ENCODE measurements at places on chromosomes 1 and 21.

DNA sequence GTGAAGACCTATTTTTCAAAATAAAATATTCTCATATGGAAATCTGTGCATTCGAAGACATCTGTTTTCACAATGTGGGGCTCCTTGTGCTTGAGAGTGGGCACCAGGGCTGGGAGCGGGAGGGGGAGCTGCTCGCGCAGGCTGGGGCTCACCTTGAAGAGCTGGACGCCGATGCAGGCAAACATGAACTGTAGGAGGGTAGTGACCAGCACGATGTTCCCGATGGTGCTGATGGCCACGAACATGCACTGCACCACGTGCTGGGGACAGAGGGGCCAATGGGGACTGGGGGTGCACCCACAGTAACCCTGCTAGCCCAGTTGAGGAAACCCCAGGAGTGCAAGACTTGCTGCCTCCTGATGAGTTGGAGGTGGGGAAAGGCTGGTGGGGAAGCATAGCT is 42.2 kb upstream of the KIF21B start:
- no peak for DNase-seq

- no peak for DNase-seq
Observed at GRCh38 chr1:183313063-183313462, 105.1 kb downstream of the NMNAT2 start.

GRCh38 chr1:60727552-60727951 is 354.8 kb upstream of the NFIA start:
- DNase-seq, result no peak

DNA sequence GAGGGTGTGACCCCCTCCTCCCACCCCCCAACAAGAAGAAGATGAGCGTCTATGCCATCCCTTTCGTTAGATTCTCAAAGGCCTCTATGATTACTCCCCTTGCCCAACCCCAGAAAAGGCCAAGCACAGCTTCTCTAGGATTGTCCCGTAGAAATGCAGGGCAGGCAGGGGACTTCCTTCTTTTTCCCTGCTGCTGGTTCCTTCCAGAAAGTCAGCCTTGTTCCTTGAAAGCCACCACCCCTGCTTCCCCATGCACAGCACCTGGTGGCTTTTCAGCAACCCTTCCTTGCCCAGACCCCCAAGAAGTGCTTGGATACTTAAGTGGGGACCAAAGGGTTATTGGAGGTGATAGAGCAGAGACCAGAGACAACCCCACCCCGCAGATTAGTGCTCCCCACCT is 75.1 kb downstream of the ARHGEF10L start:
- DNase-seq, result no peak

GRCh38 chr1:60809204-60809980 is 273.0 kb upstream of the NFIA start:
- no peak for DNase-seq

DNA sequence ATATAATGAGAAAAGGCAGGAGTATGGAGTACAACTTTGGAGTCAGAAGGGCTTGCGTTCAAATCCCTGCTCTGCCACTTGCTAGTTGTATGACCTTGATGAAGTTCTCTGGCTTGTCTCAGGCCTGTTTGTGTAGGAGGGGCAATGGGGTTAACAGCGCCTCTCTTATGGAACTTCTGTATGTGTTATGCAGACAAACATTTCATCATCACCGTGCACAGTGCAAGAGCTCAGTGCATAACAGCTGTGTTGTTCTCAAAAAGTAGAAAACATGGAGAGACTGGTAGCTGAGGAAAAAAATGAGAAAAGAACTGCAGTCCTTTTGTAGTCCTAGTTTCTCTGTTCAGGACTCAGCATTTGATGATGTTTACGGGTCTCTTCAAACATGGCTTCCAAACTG is 10.4 kb upstream of the ZNF648 start:
- no peak for DNase-seq

DNA sequence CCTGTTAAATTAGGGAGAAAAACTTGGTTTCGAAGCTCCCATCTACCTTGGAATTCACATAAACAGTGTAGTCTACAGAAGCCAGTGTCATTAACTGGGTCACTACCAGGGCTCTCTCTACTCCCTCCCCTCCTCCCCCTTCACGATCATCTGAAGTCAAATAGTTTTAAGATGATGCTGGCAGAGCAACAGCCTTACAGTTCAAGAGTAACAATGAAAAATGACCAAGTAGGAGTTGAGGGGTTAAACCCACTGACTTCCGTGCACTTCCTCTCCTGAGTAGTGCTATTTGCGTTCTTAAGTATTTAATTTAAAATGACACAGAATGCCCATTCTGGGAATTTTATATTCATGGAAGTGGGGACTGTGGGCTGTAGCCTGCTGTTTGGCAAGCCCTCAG is 236.9 kb downstream of the SIPA1L2 start:
- no peak for DNase-seq

DNA sequence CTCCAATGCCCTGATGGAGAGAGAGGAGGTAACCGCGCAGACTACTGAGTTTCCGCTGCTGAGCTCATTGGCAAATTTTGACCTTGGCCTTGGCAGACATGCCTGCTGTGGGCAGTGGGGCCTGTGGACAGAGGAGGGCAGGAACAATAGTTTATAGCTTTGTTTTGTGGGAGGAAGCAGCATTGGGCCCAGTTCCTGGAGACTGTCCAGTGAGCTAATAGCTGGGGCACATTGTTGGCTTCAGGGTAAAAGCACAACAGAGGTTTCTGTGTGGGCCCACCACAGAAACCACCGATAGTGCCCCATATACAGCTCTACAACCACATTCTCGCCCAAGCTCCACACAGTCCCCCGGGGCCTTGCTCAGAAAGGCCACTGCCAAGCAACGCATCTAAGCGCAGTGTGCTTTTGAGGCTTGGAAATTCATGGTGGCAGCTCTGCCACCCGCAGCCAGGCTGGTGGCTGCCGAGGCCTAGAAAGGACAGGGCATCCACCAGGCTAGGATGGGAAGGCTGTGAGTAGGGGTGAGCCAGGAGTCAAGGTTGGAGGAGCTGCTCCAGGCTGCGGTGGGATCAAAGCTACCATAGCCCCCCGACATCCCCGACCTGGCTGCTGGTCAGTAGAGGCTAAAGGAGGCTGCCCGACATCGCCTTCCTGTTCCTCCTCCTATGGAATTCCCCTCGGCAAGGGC is 43.2 kb downstream of the NEK2 start:
- no peak for DNase-seq

DNA sequence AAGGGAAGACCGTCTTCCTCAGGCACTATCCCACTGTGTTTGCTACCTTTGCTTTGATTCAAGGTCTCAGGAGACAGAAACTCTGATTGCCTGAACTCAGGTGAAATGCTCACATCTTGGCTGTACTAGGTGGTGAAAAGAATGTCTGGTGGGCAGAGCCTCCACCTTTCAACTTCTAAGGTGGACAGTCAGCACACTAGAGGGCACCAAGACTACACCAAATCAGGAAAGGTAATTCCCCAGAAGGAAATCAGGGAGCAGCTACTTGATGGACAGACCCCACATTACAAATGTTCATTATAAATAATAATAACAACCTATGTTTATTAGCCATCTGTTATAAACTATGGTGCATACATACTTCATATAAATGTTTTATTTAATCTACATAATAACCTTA is 220.9 kb downstream of the ATG4C start:
- DNase-seq, result no peak

- no peak for DNase-seq
Observed at GRCh38 chr1:36531833-36532232, 49.1 kb upstream of the CSF3R start.

DNA sequence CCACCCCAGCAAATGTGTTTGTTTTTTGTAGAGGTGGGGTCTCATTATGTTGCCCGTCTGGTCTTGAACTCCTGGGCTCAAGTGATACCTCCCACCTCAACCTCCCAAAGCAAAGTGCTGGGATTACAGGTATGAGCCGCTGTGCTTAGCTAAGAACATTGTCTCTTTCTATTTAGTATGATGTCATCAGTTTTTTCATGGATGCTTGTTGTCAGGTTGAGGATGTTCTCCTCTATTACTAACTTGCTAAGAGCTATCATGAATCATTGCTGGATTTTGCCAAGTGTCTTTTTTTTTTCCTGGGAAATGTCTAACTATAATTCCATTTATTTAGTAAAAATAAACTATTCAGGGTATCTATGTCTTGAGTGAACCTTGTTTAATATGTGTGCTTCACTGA is 19.0 kb upstream of the MPC2 start:
- no peak for DNase-seq

GRCh38 chr1:227391879-227392278 is 73.6 kb upstream of the CDC42BPA start:
- no peak for DNase-seq

- no peak for DNase-seq
Observed at GRCh38 chr1:184622136-184622823, 132.4 kb downstream of the EDEM3 start.

- no peak for DNase-seq
Observed at GRCh38 chr1:153553830-153554541, 4.9 kb upstream of the S100A3 start.

GRCh38 chr1:199313444-199313843 is 674.6 kb downstream of the PTPRC start:
- no peak for DNase-seq

- DNase-seq, result no peak
Observed at GRCh38 chr1:15152318-15153183, 996 bp upstream of the TMEM51 start.

- DNase-seq, result no peak
Observed at GRCh38 chr21:28402616-28402989, 590.1 kb downstream of the LTN1 start.

DNA sequence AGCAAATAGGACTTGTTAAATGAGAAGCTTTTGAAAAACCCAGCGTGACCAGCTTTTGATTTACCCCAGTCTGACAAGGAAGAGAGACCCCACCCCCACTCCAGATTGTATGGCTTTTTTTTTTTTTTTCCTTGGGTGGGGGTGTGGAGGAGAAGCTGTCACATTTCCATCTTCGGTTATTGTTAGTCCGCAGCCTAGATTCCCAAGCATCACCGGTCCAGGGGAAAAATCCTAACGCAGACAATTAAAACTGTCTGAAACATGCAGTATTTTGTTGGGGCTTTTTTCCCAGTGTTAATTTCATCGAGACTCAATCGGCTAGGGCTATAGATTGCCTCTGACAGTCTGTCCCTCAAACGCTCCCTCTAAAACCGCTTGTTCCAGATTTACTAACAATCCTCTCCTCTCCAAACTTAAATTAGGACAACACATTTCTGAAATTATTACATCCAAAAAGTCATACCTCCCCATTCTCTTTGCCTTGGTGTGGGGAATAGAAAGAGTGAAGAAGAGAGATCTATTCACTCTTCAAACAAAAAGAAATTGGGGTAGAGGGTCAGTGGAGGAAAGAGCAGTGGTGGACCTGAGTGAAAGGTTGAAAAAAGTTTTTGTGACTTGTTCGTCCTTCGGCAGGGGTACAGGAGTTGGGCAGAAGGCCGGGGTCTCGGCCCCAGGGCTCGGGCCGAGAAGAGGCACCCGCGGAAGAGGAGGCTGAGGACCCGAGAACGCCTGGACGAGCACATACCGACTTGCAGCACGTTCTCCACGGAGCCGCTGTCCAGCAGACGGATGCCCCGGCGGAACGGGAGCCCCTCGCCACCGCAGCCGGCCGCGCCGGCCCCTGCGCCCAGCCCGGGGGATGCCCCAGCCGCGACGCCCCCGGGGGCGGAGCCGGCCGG is 1.1 kb downstream of the ZSWIM5 start:
- no peak for DNase-seq

GRCh38 chr21:46243960-46244361 is 15.4 kb upstream of the LSS start:
- no peak for DNase-seq

- no peak for DNase-seq
Observed at GRCh38 chr1:182687361-182687760, 3.0 kb upstream of the RGS8 start.

DNA sequence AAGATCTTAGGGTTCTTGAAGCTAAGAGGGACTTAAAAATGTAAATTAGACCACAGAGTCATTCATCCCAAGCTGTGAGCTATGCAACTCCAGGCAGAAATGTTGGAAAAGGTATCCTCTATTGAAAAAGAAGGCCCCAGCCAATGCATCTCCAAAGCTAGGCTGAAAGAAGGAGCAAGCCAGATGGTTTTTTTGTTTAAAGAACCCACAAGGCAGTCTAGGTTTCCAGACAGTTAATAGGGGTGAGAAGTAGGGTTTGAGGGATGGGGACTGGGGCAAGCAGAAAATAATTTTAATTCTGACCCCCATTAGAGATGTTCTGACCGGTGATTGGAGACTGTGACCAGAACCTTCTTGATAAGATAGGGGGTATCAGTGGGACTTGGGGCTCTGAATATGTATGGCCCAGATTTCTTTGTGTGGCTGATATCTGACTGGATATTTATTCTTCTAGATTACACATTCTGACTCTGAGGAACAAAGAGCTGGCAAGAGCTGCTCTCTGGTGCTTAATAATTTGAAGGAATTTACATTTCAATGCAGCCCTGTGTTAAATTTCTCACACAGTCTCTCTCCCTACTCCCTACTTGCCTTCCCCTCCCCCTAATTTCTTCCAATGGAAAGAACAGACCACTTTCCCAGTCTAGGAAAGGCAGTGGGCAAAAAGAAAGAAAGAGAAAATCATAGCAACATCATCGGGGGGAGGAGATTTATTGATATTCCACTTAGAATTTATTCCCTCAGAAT is 104.9 kb downstream of the NUF2 start:
- DNase-seq, result no peak

- DNase-seq, result no peak
Observed at GRCh38 chr21:43864962-43865539, at the start of gene AGPAT3. TSS of gene AGPAT3 (plus strand) at chr21:43865223. CDS start at chr21:43959682, 94,459 bp downstream.

DNA sequence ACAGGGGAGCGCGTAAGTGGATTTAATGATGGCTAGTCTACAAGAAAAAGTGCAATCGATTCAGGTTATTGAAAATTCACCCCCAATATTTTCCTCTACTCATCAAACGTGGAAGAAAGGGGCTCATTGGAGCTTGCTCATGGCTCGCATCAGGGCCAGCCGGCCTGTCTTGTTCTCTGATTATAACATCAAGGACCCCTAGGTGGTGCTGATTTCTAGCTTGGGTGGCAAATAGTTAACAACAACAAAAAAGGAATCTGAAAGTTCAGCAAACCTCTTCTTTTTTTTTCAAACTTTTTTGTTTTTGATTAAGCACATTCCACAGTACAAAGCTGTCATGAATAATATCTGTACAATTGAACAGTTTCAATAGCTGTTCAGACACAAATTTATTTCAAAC is 35.8 kb upstream of the SOD1 start:
- DNase-seq, result no peak

- DNase-seq, result no peak
Observed at GRCh38 chr1:227952374-227953021, 4.8 kb upstream of the WNT9A start.

- DNase-seq, result no peak
Observed at GRCh38 chr21:30044447-30045064, 104.8 kb upstream of the GRIK1 start.

DNA sequence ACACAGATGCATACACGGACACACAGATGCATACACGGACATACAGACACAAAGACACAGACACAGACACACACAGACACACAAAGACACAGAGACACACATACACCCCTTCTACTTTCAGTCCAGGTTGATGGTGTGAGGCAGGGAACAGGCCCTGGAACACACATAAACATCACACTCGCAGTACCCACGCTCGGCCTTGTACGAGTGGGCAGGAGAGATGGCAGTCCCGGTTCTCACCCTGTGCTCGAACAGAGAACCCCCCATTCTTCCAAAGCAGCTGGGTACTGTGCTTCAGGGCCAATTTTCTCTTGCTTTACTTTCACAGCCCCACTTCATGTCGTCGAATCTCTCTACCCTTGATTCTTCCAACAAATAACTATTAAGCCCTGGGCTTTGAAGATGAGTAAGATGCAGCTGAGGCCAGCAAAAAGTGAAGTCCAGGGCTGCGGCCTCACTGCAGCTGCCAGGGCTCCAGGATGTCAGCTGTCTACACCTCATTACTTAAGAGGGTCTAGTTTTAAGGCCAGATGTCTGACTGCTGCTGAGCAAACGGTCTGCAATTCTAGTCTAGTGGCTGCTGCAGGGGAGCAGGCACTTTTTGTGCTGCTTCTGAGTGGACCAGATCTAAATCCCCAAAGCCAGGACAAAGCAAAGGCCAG is 90.1 kb downstream of the PGBD5 start:
- no peak for DNase-seq

Data from stimulated activated CD8-positive, alpha-beta memory T cell treated with anti-CD3 and anti-CD28 coated beads, Interleukin-7, amount 100 ng/mL, for 48 hours (primary cell).